ENCODE measurements at places on chromosomes 5 and 9.

GRCh38 chr9:4430432-4431261, 59.6 kb upstream of the SLC1A1 start:
- DNase-seq = no peak

GRCh38 chr5:58245476-58245840, 214.4 kb downstream of the PLK2 start:
- DNase-seq = no peak

DNA sequence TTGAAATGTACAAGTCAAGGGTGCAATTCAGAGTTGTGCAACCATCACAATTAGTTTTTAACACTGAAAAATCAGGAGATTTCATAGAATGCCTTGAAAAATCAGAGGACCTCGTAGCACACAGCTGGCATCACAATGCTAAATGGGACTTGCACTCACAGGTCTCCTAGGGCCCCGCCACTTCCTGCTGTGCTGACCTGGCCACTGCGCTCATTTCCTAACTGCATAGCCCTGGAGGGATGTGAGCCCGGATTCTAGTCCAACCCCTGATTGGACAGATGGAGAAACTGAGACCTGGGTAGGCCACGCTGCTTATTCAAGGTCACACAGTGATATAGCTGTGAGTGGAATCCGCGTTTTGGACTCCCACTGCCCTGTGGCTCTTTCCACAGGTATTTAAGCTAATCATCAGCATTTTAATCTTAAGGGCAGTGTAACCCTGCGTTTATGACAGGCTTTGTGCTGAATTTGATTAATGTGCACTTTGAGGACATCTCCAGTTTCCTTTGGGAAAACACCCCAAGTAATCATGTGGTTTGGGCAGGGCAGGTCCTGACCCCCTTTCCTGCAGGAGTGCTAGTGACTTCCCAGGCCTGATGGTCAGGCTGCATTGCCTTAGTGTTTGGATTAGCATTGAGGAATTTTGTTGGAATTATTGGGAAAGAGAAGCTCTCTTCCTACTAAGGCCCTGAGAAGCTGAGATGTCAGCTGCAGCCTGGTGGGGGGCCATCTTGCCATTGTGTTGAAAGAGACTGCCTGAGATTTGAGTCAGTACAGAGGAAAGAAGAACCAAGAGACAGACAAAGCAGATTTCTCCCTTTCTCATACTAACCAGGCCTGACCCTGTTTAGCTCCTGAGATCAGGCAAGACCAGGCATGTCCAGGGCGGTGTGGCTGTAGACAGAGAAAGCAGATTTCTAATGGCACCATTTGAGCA, 36.2 kb downstream of the STC2 start:
- DNase-seq = no peak

DNA sequence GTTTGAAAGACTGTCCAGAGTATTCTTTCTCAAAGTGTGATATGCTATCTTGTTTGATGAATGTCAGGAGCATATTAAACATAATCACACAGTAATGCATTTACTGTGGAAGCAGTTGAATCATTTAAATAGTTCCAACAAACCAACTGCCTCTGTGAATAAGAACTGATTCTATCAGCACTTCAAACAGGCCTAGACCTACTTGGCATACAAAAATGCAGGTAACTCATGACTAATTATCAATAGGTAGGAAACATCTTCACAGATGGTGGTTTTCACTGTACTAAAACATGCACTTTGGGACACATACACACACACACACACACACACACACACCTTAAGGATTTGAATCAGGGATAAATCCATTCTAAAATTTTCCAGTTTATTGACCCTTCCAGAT, 91.2 kb upstream of the SNX2 start:
- DNase-seq = no peak

DNA sequence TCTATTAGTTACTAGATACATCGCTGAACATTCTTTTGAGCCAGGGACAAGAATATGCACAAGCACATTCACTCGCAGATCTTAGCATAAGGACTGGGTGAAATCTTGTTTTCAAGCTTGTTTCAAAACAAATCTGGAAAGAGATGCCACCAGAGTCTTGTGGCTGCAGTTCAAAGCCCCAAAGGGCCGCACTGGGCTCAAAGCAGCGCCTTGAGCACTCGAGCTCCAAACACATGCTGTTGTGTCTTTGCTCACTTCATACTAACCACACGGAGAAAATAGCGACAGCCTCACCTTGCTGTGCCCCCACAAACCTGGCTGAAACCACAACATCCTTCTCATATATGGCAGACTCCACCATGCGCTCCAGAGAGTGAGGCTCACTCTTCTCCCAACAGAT, 34.2 kb upstream of the IL7R start:
- DNase-seq = no peak

DNA sequence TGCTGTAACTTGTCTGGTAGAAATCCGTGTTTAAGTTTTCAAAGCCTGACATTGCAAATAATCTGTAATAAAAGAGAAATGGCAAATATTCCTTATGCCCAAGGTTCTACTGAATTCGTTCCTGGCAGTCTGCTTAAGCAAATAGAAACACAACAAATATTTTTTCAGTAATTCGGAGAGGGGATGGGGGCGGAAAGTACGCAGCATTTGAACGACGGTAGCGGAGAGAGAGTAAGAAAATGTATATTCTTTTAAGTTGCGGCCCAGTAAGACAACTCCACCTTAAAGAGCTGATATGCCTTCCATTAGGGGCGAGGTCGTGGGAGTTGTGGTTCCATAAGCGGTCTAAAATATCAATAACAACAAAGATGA, 569 bp downstream of the YIPF5 start:
- DNase-seq = no peak

GRCh38 chr5:107389130-107389774, 281.5 kb downstream of the EFNA5 start:
- DNase-seq = no peak

GRCh38 chr5:170267431-170268152, 30.0 kb downstream of the LCP2 start:
- peak; percentile 45 for DNase-seq

GRCh38 chr5:53479590-53480415, 626 bp upstream of the FST start:
- DNase-seq = no peak

DNA sequence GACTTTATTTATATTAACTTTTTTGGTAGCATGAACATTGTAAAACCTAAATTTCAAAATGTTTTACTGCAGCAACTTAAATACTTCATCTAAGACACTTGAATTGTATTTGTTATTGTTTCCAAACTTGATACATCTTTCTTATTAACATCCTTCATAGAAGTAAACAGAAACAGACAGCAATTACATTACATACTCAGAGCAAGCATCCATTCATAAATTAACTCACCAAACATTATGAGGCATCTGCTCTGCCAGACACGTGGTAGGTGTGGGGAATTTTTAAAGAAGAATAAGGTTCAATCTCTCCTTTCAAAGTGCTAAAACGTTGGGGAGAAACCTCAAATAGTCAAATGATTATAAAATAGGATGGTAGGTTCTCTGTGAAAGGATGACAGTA, 130.8 kb downstream of the MUSK start:
- DNase-seq = no peak

DNA sequence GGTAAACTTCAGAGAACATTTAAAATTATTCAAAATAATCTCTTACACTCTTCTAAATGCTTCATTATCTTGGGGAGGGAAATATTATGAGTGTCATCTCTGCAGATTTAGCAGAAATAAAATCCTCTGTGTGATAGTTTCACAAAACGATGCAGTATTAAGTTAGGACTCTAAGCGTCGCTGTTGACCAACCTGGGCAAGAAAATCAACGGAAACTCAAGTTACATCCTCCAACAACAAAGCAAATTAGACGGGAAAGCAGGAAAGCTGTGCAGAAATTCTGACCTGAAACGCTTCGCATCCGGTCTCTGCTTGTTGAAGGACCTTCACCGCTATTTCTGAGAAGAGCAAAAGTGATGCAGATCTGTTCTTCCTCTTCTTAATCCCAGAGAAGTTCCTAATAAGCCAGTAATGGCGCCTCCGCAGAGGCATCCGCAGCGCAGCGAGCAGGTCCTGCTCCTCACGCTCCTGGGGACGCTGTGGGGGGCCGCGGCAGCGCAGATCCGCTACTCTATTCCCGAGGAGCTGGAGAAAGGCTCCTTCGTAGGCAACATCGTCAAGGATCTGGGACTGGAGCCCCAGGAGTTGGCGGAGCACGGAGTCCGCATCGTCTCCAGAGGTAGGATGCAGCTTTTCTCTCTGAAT, at the start of gene PCDHGA6:
TSS of gene PCDHGA6 (plus strand) at position 219 of the 645 bp plus-strand sequence. CDS start at position 412, 193 bp downstream.
- DNase-seq = no peak

DNA sequence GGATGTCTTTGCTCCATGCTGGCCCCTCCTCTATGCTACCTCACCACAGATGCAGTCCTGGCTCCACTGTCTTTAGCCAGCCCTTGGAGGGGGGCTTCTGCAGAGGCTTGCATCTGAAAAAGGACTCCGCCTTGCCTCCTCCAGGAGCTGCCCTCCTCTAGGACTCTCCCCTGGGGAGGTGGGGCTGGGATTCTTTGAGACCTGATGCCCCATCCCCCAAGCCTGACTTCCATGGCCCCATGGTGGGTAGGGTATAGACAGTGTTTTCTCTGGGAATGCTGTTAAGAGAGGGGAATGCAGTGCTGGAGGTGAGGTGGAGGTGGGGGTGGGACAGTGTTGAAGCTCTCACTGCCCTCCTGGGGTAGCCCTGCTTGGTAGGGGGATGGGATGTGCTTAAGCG, 14.3 kb downstream of the JADE2 start:
- DNase-seq = no peak

- no peak for DNase-seq
These were observed 476.0 kb upstream of the CD180 start for GRCh38 chr5:67672636-67673035.

GRCh38 chr5:27208051-27208450, 169.7 kb upstream of the CDH9 start:
- no peak for DNase-seq

DNA sequence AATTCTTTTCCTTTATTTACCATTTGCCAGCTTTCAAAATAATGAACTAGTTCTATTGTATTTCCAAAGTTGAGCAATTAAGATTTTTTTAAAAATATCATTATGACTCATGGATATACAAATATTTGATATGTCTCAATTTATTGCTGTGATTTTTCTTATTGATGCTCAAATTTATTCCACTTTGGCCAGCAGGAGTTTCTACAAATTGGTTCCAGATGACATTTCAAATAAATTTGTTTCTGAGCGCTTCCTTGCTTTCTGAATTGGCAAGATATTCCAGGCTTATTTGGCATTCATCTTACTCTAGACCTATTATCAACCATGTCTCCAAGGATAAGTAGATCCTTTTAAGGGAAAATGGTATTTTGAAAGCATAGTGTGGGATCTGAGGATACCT, 58.5 kb upstream of the TJP2 start:
- no peak for DNase-seq

GRCh38 chr5:40842351-40842750, 1.2 kb downstream of the CARD6 start:
- no peak for DNase-seq

DNA sequence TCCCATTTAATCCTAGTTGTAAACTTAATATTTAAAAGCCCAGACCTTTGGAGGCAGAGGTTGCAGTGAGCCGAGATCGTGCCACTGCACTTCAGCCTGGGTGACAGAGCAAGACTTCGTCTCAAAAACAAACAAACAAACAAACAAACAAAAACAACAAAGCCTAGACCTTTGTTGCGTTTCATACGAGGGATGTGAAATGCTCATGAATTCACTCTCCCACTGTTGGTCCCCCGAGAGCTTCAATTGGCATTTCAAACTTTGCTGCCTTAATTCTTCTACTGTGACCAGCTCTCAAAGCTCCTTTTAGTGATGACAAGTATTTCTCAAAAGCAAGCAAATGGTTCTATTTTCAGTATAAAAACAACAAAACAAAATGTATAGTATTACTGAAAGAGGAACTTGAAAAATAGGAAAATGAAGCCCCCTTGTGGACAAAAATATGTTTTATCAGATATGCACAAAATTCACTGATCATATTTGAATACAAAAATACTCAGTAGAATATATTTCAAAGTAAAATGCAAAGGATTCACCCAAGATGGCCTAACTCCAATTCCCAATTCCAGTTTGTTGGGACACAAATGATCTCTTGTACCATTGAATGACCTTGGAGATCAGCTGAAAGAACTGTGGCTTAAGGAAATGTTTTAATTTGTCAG, 140.4 kb downstream of the ESM1 start:
- DNase-seq = no peak

- DNase-seq = no peak
These were observed 29.0 kb downstream of the ADAM19 start for GRCh38 chr5:157546456-157547100.

GRCh38 chr9:124366476-124367220, 48.6 kb downstream of the PSMB7 start:
- no peak for DNase-seq

- DNase-seq = no peak
These were observed 229.9 kb upstream of the MAP3K1 start for GRCh38 chr5:56585461-56585860.

GRCh38 chr5:14593326-14594021, 11.9 kb downstream of the OTULINL start:
- DNase-seq = no peak

- no peak for DNase-seq
These were observed 575.8 kb upstream of the ZNF462 start for GRCh38 chr9:106287091-106287631.

- DNase-seq = no peak
These were observed 34.7 kb downstream of the PPIC start for GRCh38 chr5:123001808-123002207.

DNA sequence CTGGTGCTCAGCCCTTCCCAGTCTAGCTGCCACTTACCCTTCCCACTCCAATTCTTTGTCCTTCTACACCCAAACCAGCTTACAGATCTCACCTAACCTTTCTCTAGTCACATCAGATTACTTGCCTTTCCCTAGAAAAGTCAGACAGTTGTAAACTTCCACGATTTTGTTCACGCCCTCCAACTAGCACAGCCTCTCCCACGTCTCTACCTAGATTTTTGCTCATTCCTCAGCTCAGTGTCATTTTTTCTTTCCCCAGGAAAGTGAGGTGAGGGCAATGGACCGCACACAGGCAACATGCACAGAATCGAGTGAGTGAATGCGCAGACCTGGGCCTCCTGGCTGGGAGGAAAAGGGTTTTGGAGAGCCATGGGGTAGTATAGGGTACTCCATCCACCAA, 20.9 kb upstream of the PRUNE2 start:
- DNase-seq = no peak

- no peak for DNase-seq
These were observed 170.0 kb upstream of the RGMB start for GRCh38 chr5:98603456-98603855.

DNA sequence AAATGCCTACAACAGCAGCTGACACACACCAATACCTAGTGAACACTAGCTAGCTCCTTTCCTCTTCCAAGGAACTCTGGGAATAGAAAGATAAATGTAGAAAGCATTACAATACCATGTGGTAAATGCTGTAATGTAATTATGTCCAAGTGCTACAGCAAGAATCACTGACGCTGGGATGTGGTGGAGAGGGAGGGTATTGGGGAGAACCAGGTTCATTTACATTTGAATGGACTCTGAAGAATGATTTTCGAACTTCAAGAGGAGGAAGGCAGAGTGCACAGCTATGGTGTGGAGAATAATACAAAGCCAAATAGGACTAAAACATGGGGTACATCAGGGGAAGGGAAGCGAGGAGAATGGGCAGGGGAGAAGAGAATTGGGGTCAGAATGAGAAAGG, 158.0 kb downstream of the CDK5RAP2 start:
- no peak for DNase-seq

- DNase-seq = no peak
These were observed 11.3 kb downstream of the C9 start for GRCh38 chr5:39352951-39353350.

Data from GOT3 (cell line).